GM10248 (cell line): ENCODE measurements at places on chromosomes 2 and 18.

DNA sequence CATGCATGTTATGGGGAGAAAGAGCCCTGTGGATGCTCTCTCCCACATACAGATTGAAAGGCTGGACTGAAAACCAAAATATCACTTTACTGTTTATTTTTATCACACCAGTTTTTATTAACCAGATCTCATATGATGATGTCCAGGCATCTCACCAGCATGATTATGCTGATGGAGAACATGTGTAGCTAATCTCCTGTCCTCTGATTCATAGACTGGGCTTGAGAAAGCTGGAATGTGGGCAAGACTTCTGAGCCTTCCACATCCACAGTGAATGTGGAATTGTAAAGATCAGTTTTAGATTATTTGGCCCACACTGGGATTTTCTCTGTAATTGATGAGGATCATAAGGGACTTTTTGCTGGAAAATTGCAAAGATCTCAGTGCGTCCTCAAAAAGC is 137.9 kb downstream of the ICOS start:
- no peak for DNase-seq

DNA sequence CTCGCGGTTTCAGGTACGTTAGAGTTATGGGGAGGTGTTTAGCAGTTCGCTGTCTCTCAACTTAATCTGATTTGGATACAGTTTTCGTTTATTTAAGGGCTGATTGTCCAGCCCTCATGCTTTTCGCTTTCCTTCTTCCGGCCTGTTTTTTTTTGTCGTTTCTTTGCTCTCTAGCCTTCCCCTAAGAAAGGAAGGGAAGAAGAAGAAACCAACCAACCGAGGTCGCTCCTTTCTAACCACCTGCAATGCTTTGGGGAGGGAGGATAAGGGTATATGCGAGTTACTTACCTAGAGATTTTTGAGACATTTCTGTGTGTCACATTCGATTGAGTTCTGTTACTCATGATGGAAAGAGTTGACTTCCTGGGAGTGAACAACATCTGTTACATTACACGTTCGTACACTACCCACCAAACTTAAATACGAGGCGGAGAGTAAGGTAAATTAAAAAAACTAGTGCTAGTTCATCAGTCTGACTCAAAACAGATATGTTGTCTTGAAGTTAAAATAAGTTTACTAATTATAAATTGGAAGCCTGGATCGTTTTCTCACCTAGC is 918 bp downstream of the EIF5B start:
- no peak for DNase-seq

DNA sequence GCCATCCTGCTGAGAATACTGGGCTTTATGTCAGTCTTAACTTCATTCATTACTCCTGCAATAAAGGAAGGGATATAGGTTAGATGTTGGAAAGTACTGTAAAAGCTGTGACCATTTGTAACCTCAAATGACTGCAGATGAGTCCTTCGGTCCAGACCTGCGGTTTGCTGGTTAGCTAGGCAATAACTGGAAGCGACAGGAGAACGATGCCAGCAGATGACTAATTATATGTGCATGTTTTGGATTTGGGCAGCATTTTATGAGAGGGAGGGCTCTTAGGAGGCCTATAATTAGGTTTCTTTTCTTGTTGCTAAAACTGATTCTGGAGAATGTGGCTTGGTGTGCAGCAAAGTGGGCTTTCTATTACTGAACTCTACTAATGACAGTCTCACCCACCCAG is 205.6 kb downstream of the TMEM182 start:
- no peak for DNase-seq

- DNase-seq, result no peak
Observed at GRCh38 chr18:14907420-14907819, 159.4 kb downstream of the ANKRD30B start.

DNA sequence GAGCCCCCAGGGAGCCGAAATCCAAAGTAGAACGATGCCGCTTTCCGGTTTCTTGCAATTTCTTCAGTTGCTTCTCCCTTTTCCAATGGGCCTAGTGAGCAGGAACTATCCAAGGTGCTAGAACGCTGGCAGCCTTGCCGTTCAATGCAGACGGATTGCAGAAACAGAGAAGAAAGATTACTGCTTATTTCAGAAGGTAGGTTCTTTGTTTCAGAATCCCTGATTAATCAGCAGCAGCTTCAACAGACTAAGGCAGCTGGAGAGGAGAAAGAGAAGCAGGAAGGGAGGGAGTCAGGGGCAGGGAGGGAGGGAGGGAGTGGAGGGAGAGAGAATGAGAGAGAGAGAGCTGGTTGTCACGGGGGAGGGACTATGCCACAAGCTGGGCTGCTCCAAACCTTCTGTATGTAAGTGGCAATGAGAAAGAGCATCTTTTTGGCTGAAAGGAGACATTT is 576 bp downstream of the NYAP2 start:
- DNase-seq, result no peak

GRCh38 chr18:48529796-48530195 is 9.0 kb upstream of the CTIF start:
- DNase-seq, result no peak

GRCh38 chr2:150484006-150484405 is 3.5 kb downstream of the RND3 start:
- DNase-seq, result no peak

- no peak for DNase-seq
Observed at GRCh38 chr18:24127735-24128134, 11.1 kb upstream of the CABYR start.

DNA sequence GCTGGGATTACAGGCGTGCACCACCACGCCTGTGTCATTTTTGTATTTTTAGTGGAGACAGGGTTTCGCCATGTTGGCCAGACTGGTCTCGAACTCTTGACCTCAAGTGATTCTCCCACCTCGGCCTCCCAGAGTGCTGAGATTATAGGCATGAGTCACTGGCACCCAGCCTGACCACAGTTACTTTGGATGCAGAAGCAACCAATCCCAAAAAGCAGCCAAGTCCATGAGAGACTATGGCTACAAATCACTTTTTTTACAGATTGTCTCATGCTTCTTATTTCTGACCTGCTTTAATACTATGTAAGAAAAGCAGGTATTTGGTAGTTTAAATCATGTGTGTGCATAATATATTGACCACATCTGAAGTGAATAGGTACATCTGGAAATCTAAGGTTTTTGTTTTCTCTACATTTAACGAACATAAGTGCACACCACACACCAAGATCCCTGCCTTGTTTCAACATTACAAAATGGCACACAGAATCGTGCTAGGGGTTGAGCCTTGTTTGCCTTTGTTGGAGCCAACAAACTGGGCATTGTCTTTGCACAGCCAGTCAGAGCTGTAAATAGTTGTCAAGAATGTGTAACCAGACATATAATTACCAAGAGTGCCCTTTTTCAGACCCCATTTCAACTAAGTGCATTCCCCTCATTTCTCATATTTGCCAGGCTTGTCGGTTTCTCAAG is 18.3 kb upstream of the MAP4K4 start:
- no peak for DNase-seq

GRCh38 chr2:45008296-45009129 is 739 bp downstream of the SIX2 start:
- DNase-seq, result peak; percentile 33

GRCh38 chr2:68716604-68717304 is 17.9 kb upstream of the ARHGAP25 start:
- no peak for DNase-seq

DNA sequence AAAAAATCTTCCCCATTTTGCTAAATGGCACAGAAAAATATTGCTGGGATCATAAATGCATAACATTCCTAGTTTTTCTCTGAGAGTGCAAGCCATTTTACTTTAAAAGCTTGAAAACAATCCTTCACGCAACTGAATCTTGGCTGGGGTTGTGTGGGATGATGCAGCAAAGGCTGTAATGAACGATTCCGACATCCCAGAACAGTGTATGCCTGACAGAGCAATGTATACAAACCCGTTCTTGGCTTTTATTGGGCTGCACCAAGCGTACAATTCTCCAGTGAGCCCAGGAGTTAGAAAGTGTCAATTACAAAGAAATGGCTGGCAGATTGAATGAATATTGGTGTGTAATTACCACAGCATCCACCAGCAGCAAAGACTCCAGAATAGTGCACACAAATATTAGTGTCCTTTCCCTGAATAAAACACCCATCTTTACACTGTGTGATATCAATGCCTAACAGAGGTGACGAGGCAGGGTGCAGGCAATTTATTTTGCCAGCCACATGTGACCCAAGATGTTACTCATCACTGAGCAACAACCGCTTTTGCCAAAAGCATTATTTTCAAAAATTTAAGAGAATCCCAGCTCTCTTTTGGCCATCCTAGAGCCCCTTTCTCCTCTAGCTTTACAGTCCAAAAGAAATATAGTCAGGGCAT is 578.6 kb upstream of the CHAC2 start:
- DNase-seq, result no peak

- DNase-seq, result peak; percentile 53
Observed at GRCh38 chr2:239106314-239106908, 258.5 kb downstream of the TWIST2 start.

GRCh38 chr2:196971574-196972279 is 45.2 kb upstream of the PGAP1 start:
- no peak for DNase-seq

GRCh38 chr2:9909106-9909505 is 42.4 kb upstream of the GRHL1 start:
- DNase-seq, result no peak

DNA sequence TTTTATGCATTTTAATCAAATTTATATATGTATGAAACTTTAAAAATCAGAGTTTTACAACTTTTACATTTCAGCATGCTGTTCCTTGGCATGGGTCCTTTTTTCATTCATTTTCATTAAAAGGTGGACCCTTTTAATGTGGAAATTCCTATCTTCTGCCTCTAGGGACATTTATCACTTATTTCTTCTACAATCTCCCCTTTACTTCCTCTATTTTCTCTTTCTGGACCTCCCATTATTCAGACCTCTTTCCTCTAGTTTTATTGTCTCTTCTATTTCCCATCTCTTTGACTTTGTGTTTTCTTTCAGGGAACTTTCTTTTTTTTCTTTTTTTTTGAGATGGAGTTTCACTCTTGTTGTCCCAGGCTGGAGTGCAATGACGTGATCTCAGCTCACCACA is 5.7 kb downstream of the PROC start:
- no peak for DNase-seq

- DNase-seq, result no peak
Observed at GRCh38 chr2:6823111-6823510, 42.6 kb downstream of the CMPK2 start.

- DNase-seq, result peak; percentile 43
Observed at GRCh38 chr2:171260471-171261424, 100.1 kb upstream of the TLK1 start.

- no peak for DNase-seq
Observed at GRCh38 chr2:230980468-230980867, 15.5 kb upstream of the SPATA3 start.

DNA sequence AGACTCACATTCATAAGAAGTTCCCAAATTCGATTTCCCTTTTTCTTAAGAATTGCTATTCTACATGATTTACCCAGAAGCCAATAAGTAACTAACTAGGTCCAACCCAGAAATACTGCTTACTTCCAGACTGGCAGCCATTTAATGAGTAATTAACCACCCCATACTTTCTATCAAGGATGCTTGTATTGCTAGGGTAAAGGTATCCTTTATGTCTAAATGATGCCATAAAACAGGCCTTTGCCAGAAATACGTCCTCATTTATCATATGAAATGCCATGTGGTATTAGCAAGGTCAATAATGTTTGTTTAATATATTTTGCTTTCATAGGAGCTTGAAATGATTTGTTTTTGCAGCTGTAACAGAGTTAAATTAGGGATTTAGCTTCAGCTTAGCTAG is 56.1 kb downstream of the PLEKHM3 start:
- no peak for DNase-seq

GRCh38 chr2:48075631-48076030 is 169.3 kb upstream of the FBXO11 start:
- DNase-seq, result no peak

DNA sequence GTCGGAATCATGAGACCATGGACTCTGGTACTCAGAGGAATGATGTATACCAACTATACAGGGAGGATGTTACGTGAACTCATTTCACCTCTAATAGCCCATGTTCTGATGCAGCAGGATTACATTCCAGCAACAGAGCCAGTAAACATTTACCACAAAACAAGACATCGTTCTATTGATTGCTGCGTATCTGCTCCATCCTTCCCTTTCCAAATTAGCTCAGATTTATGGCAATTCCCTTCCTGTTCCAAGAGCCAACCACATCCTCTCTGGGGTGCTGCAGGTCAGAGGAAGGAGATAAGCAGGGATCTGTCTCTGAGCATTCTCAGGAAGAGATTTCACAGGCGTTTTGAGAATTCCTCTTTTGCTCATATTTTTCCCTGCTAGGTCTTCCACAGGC is 98.3 kb downstream of the KLF7 start:
- DNase-seq, result no peak

GRCh38 chr2:101130081-101130480 is 21.1 kb downstream of the TBC1D8 start:
- no peak for DNase-seq

- DNase-seq, result no peak
Observed at GRCh38 chr2:48824116-48824515, 68.6 kb upstream of the LHCGR start.

- no peak for DNase-seq
Observed at GRCh38 chr18:10062302-10063300, 148.8 kb downstream of the VAPA start.
